ENCODE measurements at places on chromosomes 4 and X.
A peak's percentile ranks its signal among the peaks of the same experiment; 100 is the strongest.

- DNase-seq, result no peak
Measured at GRCh38 chr4:11628093-11628725, 199.5 kb upstream of the HS3ST1 start.

GRCh38 chr4:11426731-11427120 lies 2.0 kb downstream of the HS3ST1 start:
- DNase-seq, result no peak

- DNase-seq, result no peak
Measured at GRCh38 chrX:65902011-65902410, 137.9 kb downstream of the VSIG4 start.

DNA sequence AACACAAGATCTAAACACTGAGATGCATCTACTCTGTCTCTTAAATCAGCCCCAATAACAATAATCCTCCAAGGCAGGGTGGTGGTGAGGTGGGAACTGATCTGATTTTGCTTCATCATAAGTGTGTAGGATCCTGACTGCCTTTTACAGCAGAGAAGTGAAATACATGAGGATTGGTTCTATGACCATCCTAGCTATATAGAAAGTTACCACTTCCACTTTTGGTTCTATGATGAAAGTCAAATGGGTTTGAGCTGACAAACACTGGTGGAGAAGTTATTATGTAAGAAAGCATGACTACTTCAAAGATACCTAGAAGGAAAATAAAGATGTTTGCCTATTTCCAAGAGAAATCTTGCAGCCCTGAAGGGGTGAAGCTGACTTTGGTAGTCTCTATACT lies 181.6 kb downstream of the NKX6-1 start:
- DNase-seq, result no peak

DNA sequence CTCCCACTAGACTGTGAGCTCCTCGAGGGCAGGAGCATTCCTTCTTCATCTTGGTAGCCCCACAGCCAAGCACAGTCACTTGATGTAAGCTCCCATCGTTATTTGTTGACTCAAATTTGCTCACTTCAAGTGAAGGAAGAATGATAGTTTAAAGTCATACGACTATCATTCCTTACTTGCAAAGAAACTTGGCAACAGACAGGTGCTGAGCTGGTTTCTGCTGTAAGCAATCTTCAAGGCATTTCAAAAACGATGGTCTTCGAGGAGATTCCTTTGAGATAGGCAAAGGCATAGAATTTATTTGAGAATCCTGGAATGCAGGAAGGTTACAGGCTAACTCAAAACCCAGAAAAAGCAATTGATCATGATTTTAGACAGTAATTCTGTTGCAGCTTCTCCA lies 64.8 kb downstream of the QDPR start:
- no peak for DNase-seq

- no peak for DNase-seq
Measured at GRCh38 chrX:105822138-105823091, at the start of gene NRK. Gene NRK (plus strand): TSS chrX:105822539. CDS start chrX:105822846, 307 bp downstream.

DNA sequence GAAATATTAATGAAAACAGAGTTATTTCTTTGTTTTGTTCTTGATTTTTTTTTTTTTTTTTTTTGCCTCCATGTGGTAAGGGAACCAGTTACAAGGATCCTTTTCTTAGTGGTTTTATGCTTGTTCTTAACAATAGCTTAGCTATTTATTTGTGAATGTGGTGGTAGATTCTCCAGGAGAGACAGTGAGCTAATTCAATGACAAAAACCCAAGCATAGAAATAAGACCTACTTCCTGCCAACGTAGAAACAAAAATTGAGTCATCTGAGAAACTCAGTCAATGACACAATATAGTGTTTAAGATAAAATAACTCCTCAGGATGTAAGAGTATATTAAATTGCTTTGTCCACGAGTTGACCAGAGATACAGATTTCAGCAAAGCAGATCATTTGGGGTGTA lies 863.8 kb upstream of the PABPC4L start:
- DNase-seq, result no peak

GRCh38 chrX:149903889-149904748 lies 23.1 kb downstream of the MAGEA8 start:
- no peak for DNase-seq

DNA sequence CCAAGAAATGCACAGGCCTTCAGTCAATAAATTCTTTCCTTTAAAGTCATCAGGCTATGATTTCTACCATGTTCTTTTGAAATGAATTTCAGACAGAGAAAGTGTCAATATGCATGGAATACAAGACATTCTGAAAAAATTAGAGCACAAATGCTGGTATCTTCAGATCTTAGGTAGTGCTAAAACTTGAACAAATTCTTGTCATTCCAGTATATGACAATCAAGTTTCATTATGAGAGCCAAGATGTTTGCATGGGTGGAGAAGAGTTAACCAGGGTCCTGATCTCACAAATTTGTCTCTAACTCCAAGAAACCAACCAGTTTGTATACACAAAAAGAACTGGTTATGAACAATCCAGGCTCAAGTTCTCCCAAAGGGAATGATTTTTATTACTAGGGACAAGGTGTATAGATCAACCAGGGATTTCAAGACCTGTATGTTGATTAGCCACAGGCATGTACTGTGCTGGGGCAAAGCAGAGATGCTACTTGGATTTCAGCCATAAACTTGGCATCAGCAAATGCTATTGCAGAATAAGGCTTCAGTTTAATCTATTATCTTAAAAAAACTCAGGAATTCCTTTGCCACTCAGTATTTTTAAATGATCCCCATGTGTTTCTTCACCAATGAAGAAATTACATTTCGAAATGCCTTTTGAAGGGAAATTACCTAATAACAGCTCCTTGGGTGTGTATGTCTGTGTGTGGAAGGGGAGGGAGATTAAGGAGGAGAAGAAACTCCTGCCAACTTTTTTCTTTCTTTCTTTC lies 69.7 kb downstream of the FANCB start:
- DNase-seq, result no peak

DNA sequence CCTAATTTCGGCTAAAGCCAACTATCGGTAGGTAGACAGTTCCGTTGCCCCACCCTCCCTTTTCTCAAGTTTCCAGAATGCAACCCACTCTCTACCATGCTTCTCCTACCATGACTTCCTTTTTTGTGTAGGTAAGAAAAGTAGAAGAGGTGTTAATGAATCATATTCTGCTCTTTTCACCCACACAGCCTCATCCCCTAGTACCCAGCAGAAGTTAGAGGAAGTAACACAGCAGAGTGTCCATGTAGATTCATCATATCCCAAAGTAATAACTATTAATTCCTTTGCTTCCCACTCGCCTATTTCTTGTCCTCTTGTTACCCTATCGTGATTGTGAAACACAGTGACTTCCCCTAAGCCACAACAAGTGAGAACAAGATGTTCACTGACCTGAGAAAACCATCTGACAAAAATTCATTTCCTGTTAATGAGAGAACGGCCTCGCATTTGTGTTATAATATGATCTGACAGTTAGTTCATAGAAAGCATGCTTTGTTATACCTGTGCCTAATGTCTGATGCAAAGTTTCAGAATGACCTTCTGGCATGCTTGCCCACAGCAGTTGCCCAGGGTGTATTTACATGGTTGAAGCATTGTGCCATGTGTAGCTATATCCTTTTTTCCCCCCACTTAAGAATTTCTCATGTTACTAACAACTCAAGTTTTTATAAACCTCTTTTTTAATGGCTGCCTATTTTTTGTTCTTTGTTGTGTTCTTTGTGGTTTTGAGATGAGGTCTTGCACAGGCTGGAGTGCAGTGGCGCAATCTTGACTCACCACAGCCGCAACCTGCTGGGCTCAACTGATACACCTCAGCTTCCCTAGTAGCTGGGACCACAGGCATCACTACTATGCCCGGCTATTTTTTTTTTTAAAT lies 185.6 kb downstream of the RAP1GDS1 start:
- peak; percentile 44 for DNase-seq

DNA sequence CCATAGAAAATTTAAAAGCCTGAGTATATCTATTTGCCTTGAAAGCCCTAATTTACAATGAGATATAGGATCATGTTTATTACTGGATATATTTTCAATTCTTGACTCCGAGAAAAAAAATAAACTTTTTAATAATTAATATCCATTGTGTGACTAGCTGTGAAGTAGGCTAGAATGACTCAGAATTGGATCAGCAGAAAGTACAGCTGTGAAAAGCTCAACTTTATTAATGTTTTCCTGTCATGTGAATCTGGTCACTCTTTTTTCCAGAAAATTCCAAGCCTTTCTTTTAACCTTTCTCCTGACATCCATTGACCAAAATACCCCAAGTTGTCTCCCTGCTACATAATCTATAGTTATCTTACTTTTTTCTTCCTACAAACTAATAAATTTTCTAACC lies 171.8 kb upstream of the PACRGL start:
- no peak for DNase-seq

DNA sequence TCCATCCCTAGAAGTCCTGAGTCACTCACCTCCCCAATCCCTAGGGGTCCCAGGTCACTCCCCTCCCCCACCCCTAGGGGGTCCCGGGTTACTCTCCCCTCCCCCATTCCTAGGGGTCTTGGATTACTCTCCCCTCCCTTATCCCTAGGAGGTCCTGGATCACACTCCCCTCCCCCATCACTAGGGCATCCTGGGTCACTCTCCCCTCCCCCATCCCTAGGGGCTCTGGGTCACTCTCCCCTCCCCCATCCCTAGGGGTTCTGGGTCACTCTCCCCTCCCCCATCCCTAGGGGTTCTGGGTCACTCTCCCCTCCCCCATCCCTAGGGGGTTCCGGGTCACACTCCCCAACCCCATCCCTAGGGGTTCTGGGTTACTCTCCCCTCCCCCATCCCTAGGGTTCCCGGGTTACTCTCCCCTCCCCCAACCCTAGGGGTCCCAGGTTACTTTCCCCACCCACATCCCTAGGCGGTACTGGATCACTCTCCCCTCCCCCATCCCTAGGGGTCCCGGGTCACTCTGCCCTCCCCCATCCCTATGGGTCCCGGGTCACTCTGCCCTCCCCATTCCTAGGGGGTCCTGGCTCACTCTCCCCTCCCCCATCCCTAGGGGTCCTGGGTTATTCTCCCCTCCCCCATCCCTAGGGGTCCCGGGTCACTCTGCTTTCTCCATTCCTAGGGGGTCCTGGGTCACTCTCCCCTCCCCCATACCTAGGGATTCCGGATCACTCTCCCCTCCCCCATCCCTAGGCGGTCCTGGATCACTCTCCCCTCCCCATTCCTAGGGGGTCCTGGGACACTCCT lies 2.1 kb downstream of the ASMTL start:
- no peak for DNase-seq

GRCh38 chr4:6591313-6591712 lies 16.3 kb downstream of the MAN2B2 start:
- no peak for DNase-seq

- DNase-seq, result no peak
Measured at GRCh38 chr4:24582235-24582832, 2.0 kb downstream of the DHX15 start.

DNA sequence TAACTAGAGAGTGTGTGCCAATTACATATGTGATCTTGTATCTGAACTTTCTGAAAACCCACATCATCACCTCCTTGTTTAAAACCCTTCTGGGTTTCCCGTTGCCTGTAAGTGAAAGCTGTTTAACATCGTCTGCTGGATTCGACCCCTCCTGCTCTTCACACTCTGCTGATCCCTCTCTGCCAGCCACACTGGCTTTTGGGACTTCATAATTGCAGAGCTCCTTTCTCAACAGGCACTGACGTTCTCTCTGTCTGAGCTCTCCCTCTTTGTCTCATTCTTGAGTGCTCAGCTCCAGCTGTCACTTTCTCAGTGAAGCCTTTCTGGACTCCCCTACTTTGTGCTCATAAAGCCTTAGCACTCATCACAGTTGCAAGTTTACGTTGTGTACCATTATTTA lies 153.9 kb downstream of the CEP135 start:
- no peak for DNase-seq

- no peak for DNase-seq
Measured at GRCh38 chr4:54800831-54801530, 143.2 kb downstream of the KIT start.

DNA sequence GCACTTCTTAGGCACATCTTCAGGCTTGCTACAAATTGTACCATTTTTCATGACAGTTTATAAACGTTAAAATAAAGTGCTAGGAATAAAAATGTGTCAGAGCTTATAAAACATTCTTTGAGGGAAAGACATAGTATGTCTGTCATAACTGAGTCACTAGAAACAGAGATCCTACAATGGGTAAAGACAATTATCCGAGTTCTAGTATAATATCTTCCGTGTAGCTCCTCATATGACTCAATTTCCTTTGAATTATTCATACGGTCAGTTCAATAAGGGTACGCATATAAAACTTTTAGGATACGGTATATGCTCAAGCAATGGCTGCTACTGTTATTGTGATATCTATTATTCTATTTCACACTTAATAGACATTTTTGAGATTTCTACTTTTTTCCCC lies 349.1 kb downstream of the PCDH10 start:
- no peak for DNase-seq

DNA sequence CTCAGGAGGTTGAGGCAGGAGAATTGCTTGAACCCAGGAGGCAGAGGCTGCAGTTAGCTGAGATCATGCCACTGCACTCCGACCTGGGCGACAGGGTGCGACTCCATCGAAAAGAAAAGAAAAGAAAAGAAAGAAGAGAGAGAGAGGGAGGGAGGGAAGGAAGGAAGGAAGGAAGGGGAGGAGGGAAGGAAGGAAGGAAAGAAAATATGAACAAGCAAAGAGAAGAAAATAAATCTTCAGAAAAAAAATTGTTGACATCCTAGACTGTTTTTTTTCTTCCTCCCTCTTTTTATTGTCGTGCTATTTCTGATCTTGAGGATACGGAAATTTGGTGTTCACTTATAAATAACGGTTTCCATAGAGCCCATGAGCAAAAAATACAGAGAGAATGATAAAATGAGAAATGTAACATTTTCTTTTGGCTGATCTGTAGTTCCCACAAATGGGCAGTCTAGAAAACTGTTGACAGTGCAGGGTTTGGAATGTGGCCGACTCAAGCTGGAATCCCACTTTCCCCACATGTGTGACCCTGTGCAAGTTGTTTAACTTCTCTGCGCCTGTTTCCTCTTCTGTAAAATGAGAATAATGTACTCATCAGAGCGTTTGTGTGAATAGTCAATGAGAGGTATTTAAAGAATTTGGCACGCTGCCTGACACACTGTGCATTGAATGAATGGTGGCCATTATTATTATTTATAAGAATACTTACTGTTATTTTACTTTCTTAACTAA lies 19.4 kb downstream of the SORBS2 start:
- no peak for DNase-seq

DNA sequence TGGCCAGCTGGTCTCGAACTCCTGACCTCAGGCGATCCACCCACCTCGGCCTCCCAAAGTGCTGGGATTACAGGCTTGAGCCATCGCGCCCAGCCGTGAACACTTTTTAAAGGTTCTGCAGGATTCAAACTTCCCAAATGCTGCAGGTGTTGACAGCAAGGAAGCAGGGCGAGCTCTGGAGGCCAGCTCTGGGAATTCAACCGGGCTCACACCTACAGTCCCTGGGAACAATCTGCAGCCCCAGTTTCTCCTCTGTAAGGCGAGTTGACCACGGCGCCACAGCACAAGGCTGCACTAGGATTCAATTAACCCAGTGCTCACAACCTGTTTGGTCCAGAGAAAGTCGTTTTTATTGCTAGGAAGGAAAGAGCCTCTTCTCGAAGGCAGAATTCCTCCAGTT lies 1.6 kb downstream of the MTNR1A start:
- DNase-seq, result no peak

GRCh38 chr4:151530230-151530629 lies 121.3 kb downstream of the FHIP1A start:
- DNase-seq, result no peak

- no peak for DNase-seq
Measured at GRCh38 chr4:120010646-120011045, 56.0 kb downstream of the MAD2L1 start.

Measured in activated T-helper 1 cell treated with Interleukin-2 at 50 U/mL for 16 hours (primary cell).